ENCODE measurements at places on chromosomes 7 and 10.

GRCh38 chr10:62613424-62613823 is 191.1 kb upstream of the ADO start:
- no peak for DNase-seq

- DNase-seq, result no peak
Observed at GRCh38 chr10:128150561-128150960, 24.3 kb upstream of the MKI67 start.

DNA sequence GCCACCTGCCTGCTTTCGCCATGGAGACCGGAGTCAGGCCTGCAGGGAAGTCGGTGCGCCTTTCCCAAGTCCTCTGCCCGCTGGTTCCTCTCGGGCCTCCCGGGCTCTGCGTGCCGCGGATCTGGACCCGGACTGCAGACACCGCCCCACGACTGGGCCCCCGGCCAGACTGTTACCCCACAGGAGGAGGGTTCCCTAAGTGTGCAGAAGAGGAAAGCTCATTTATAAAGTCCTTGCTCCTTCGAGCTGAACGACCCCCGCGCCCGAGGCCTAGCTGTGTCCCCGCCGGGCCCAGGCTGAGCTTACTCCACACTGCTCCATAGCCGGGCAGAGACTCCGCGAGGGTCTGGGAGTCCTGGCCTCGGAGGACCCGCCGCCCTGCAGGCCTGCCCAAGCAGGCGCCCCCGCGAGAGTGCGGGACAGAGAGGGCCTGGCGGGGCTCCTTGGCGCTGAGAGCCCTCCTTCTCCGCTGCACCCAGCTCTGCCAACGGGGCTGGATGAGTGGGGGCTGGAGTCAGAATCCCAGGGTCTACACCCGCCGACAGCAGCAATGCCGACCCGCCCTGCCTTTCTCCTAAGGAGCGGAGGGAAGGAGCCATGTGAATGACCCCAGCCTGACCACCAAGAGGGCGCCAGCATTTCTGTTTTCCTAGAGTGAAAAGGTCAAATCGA is 8.3 kb downstream of the EN2 start:
- DNase-seq, result no peak

DNA sequence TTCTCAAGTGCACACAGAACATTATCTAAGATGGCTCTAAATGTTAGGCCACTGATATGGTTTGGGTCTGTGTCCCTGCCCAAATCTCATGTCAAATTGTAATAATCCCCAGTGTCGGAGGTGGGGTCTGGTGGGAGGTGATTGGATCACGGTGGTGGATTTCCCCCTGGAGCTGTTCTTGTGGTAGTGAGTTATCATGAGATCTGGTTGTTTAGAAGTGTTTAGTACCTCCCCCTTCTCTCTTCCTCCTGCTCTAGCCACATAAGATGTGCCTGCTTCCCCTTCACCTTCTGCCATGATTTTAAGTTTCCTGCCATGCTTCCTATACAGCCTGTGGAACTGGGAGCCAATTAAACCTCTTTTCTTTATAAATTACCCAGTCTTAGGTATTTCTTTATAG is 11.2 kb upstream of the GSTK1 start:
- DNase-seq, result no peak

- no peak for DNase-seq
Observed at GRCh38 chr10:117788911-117789310, 246.4 kb downstream of the EMX2 start.

DNA sequence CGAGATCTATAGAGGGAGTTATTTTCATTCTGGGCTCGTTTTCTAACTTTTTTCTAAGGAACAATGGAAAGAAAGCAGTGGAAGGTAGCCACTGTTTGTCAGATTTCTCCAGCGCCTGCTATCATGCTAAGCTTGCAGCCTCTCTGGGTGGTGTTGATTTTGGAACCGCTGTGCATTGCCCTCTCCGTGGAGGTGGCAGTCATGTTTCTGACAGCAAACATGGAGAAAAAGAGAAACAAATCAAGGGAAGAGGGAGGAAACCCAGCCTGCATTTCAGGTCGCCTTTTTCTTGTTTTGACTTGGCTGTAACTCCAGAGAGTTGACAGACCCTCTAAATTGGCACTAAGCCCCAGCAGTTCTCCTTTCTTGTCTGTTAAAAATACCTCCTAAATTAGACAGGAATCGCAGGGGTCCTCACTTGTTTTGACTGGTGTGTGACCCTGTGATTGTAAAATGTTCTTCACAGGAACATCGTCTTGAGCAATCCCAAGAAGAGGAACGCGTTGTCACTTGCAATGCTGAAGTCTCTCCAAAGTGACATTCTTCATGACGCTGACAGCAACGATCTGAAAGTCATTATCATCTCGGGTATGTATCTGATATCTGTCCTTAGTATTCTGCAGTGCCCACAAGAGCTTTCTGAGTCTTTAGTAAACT is 4.8 kb downstream of the ECHDC3 start:
- DNase-seq, result no peak

DNA sequence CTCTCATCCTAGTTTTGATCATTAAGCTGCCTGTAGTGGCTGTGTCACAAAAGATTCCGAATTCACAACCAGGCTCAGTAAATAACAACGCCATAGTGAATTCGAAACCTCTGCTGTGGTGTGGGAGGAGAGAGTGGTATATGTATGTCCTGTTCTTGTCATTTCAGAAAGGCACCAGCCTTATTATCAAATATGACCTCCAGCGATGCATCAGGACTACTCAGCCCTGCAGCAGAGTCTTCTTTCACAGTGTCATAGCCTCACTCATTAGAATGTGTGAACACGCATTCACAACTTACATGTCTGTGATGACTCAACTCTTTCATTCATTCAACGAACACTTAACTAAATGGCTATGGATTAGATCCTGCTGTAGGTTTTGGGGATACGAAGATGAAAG is 15.3 kb downstream of the AOC1 start:
- no peak for DNase-seq

- no peak for DNase-seq
Observed at GRCh38 chr10:50550291-50550839, 73.4 kb downstream of the SGMS1 start.

DNA sequence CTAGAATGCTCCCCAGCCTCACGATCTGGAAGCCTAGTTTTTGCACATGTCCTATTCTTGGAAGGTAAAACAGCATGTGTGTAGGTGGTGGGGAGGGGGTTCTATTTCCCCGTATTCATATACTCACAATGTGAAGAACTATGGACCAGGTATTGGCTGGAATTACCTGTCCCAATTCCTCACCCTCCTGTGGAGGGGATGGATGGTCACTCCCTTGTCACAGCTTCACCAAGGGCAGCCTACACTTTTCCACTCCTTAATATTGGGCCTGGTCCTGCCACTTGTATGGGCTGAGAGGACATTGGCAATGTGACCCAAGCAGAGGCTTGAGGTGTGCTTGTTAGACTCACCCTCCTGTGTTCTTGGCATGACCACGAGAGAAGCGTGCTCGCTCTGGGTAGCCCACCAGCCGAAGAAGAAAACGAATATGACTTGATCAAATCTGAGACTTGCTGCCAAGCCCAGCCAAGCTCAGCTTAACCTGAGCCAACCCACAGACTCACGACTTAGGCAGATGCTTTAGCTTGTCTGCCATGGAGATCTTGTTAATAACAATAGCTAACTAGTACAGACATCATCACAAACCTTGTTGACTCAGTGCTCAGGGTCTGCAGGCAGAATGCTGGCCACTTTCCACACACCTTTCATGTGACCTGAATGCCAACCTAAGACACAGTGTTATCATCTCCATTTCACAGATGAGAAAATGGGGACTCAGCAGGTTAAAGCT is 17.2 kb downstream of the ZNF488 start:
- no peak for DNase-seq

DNA sequence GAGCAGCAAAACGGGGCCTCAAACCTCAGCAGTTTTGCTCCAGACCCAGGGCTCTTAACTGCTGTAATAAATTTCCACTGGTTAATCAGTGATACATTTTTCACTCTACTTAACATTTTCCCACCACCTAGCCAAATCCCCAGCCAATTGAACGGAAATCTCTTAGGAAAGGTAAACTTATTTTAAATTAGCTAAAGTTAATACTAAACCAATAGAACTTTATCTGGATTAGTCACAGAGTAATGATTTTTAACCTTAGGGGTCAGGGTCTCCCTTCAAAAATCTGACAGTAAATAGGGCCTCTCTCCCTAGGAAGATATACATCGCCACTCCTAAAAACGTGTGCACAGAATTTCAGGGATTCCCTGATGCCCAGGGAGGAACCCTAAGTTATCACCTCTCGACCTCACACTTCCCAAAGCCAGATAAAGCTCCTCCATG is 87.4 kb upstream of the KMT2E start:
- no peak for DNase-seq

DNA sequence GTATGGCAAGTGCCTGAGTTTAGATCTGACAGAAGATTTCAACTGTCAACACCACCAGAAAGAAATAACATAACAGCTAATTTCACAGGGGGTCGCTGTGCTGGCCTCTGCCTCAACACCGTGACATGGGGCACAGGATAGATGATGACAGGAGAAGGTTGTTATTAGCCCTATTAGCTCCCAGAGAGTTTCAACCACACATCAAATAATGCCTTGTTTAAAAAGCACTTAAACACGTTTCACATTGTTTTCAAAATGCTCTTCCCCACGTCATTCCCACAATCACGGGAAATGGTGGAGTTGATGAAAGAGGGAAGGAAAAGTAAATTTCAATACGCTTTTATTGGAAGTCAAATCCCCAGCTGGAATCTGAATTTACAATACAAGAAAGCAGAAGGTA is 184.7 kb downstream of the MAGI2 start:
- no peak for DNase-seq

DNA sequence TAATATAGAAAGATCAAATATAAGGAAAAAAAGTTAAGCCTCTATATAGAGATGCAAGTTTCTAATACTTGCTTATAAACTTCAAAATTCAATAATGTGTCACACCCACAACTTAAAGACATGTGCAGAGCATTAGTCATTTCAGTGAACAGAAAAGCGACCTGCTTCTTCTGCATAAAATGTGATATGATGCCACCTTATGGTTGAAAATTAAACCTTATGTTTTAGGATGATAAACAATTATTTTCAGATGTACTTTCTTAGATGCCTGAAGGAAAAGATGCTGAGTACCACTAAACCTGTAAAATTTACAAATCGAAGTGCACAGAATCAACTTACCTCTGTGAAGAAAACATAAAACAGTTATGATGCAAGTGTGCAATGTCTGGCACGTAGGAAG is 96.0 kb downstream of the MTERF1 start:
- DNase-seq, result no peak

DNA sequence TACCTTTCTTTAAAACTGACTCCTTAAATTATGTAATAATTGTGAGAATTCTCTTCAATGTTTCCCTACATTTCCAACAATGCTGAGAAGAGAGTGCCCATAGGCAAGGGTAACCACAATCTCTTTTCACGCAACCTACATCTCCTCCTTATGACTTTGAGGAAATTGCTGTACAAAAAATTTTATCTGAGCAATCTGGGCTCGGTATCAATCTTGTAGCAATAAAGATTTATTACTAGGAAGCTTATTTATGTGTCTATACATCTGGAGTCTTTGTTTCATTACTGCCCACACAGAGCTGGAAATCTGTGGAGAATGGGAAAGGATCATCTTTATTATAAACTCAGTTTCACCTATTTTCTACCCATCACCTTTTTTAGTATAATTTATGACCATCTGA is 913.8 kb upstream of the SORCS1 start:
- no peak for DNase-seq

DNA sequence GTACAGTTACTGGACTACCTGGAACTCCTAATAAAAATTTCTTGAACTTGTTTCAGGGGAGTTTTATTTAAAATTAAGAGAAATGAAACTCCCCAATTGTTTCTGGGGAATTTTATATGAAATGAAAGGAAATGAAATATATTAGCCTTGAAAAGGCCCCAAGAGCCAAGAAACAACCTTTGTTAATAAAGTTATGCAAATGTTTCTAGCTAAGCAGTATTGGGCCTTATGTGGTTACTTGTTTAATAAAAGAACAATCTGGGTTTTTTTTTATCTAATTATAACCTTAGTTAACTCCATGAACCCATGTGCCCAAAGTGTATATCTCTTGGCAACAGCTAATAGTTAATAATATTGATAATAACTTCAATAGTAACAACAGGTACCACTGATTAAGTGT is 222.8 kb downstream of the EXOC4 start:
- no peak for DNase-seq

DNA sequence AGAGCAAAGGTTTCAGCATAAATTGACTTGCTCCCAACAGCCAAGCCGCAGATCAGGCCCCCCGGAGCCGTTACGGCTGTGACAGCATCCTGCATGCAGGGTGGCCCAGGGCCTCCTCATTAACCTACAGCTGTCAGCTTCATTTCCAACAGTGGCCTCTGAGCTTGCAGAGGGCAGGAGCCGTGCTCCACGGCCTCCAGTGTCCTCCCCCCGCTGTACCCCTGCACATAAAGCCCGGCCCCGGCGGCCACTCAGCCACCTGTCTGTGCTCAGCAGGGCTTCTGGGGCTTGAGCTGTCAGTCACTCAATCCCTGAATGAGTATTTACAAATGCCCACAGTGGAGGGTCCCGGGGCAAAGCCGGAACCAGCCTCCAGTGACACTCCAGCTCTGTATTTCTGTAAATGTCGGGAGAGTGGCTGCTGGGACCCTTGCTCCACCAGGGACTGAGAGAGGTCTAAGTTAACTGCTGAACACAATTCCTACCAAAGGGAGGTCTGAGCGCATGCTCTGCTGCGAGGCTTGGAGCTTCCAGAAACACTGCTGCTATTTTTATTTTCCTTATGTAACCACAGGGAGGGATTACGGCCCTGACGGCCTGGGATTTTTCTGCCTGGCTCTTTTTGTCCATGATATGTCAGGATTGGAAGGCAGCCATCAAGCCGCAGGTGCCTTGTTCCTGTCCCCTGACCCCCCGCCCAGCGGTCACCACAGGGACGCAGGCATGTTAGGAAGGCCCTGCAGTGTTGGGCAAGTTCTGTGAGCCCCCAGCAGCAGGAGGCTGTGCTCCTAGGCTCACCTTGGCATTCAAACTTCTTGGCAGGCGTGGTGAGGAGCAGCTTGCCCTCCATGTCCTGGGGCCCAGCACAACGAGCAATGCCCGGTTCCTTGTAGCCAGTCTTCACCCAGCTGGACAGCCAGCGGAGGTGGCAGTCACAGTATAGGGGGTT is 165.0 kb downstream of the SLIT1 start:
- peak; percentile 75 for DNase-seq

DNA sequence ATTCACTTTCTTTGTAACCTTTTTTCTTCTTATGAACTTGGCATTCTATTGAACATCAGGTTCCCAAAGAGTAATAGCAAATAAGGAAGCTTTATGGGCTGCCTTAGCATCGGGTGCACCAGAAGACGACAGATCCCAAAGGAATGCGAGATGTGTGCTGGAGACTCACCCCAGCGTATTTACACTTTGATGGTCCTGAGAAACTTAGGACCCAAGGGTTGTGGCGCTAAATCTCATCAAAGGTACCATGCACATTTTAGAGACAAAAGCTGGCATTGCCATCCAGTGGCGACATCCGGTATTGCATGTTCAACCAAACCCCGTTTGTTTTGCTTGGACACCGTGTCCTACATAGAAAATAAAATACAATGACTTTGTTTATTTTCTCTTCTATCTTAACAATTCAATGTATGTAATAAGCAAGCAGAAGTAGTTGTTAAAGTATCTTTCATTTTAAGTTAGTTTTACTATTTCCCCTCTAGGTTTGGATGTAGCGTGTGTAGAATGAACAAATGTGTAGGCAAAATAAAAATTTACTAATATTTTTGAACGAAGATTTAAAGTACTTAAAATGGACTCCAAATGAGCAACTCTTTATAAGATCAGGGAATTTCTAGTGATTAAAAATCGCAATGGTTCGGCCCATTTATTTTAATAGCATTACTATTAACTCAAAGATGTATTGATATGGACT is 1154.8 kb downstream of the GATA3 start:
- peak; percentile 23 for DNase-seq

GRCh38 chr10:4720463-4720862 is 105.5 kb upstream of the AKR1E2 start:
- no peak for DNase-seq

- DNase-seq, result no peak
Observed at GRCh38 chr10:119197921-119198320, 9.4 kb upstream of the GRK5 start.
